NCI-H146 (cell line): ENCODE measurements at places on chromosomes 16 and 17.

DNA sequence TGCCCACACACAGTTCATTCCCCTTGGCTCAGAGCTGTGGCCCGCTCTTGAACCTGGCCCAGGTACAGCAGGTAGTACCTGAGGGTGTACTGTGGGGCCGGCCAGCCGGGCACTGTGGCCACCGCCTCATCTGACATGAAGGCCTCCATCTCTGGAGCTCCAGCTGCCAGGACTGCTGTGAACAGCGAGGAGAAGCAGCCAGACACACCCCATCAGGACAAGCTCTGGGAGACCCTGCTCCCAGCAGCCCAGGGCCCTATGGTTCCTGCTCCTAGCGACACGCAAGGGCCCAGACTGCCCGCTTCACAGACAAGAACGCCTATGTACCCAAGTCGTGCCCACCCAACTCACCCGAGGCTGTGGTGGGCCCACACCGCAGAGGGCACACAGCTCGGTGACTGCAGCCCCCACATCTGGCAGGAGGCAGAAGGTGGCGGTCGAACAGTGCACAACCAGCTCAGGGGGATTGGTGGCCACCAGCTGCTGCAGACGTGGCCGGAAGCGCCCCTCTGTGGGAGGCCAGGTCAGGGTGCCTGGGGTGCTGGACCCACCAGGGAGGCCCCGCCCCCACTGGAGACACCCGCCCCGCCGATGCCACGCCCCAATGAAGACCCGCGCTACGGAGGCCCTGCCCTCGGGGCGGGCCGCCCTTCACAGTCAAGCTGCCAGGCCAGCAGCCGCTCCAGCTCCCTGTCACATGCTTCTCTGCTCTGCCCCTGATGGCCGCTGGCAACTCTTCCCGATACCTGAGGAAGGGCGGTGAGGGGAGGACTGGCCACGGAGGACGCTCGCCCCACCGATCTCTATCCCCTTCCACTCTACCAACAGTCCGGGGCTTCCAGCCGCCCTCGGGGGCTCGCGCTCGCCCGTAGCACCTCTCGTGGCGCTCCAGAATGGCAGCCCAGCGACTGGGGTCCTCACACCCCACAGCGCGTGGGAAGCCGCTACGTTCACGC lies 1.1 kb upstream of the STUB1 start:
- DNase-seq: peak; percentile 87

DNA sequence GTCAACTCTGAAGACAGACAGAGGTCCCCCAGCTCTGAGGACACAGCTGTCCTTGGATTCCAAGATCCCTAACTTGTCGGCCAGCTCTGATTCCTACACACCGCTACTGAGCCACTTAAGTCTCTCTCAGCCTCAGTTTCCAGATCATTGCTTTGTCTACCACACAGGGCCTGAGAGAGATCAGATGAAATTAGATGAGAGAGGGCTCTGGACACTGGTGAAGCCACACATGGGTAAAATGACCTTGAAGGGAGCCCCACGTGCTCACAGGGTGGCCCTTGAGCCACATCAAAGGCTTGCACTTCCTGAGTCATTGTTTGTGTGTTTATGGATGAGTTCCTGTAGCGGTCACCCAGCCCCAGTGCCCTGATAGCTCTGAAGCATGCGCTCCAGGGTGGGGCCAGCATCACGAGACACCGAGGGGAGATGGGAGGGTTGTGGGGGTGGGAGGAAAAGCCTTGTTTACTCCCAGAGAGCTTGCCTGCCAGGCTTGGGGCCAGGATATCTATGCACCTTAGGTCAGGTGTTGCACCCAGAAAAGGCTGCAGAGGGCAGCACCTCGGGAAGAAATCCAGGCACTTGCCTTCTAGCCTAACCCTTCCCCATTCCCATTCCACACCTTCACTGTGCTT lies 32.7 kb upstream of the SLC6A2 start:
- no peak for DNase-seq

DNA sequence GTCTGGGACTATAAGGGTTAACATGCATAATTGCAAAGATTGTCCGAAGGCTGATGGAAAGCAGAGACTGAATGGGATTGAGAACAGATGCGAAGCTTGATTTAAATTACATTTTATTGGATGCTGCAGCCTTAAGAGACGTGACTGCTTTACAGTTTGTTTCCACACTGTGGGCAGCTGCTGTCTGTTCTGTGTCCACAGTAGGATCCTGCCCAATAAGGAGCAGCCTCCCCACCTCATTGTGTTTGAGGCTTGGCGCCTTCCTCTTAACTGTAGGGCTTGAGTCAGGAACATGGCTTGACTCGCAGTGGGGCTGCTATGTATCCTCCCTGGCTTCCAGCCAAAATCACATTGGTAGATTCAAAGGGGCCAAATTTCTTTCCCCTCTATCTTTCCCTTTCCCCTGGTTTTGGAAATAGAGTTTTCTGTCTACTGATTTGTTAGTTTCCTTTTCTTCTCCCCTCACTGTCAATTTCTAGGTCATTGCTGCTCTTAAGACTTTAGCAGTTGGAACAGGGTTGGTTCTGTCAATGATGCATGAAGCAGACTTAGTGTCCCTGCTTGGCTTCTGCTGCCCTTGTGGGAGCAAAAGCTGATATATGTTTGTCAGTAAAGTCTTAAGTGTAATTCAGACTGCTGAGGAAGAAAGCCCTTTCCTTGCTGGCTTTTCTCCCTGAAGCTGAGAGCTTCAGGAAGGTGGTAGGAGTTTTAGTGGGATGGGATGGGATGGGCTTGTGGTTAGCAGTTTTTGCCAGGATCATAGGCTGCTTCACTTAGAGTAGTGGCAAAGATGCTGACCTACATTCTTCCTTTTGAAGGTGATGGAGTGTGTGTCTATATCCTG lies 5.0 kb upstream of the RARA start:
- DNase-seq: no peak

- DNase-seq: no peak
Measured at GRCh38 chr17:28598389-28598788, 436 bp downstream of the SPAG5 start.

- no peak for DNase-seq
Measured at GRCh38 chr17:80732268-80732667, 187.6 kb downstream of the RPTOR start.

- no peak for DNase-seq
Measured at GRCh38 chr17:46944931-46945330, 22.0 kb downstream of the GOSR2 start.

DNA sequence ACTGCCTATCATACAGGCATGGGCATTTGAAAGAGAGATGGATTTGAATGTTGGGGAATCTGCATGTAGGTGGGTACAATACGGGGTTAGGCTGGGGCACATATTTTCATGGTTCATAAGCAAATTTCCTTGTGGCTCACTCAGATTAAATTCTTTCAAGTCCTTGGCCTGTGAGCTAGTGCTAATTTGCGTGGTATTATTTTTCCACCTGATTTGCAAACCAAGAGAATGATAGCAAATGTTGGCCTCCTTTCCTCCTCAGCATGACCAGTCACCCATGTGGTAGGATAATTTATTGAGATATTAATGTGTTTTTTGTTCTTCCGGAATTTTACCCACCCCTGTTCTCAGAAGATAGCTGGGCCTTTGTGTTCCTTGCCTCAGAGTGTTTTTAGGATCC lies 22.9 kb downstream of the FAM20A start:
- no peak for DNase-seq

DNA sequence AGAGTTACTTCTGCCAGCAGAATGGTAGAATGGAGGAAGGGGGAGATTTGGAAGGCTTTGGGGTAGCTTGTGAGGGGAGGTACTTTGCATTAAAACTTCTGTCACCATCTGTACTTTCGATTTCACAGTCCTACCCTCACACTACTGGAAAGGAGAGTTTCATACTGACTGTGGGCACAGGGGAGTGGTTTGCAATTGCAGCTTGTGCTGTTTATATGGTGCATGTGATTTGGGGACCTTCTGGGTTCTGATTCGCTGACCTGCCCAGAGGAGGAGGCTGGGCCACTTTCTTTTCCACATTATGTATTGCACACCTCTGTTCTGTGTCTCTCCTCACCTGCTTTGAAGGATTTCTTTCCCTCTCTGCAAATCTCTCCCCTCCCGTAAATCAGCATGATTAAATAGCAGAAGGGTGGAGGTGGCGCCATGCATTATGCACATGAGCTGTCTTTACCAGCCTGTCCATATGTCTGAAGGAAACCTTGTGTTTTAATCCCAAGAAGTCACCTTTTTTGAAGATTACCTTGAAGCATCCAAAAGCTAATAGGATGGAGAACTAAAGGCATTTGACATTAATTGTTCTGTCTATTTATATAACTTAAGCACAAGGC lies 90.9 kb downstream of the RBFOX1 start:
- DNase-seq: no peak

GRCh38 chr16:4338125-4338582 lies 13.0 kb downstream of the PAM16 start:
- DNase-seq: no peak

- no peak for DNase-seq
Measured at GRCh38 chr16:75304521-75305363, 53.3 kb upstream of the BCAR1 start.
